ENCODE measurements at places on chromosomes 1 and 21.

GRCh38 chr1:46211051-46211450 lies 7.9 kb downstream of the LURAP1 start:
- no peak for DNase-seq

- no peak for DNase-seq
Measured at GRCh38 chr1:206050655-206051235, 2.2 kb upstream of the RHEX start.

DNA sequence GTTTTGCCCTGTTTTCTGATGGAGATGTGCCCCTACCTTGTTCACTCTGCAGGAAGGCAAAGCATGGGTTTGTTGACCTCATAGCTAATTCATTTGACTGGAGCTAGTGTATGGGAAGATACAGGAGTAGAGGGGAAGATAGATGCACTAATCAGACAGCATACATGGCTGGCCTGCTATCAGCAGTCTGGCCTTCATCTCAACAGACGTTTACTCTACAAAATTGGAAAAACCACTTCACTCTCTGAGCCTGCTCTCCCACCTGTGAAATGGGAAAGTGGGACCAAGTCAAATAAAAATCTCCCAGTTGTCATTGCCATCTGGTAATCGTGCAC lies 235.2 kb upstream of the RAB4A start:
- DNase-seq: no peak

- DNase-seq: no peak
Measured at GRCh38 chr1:54013393-54014008, 4.5 kb downstream of the LDLRAD1 start.

DNA sequence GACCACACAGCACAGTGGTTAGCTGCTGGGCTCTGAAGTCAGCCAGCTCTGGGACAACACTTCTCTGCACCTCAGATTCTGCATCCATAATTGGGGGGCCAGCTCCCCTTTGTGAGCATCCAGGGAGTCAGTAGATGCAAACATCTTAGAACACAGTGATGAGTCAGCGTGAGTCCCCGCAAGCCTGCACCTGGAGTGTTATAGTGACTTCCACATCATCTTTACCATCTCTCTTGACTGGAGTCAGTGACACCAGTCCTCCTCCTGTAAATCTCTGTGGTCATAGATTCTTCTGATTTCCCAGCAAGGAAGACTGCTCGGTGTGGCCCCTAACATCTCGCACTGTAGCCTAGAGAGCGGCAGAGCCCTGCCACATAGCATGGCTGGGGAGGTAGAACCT lies 13.9 kb upstream of the EDN2 start:
- no peak for DNase-seq

DNA sequence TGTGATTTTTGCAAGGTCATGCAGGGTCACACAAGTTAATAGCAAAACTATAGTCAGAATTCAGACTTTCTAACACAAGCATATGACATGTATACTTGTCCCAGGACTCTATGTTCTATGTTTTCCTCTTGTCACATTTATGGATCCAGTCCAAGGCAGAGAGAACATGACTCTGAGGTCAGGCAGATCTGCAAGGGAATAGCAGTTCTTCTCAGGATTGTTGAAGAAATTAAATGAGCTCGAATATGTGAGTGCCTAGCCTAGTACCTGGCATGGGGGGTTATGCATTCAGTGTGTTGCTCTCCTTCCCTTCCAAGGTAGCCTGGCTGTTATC lies 9.5 kb upstream of the RPTN start:
- DNase-seq: no peak

GRCh38 chr21:37226041-37226920 lies 40.9 kb downstream of the VPS26C start:
- no peak for DNase-seq

GRCh38 chr21:26961698-26962097 lies 5.2 kb downstream of the ADAMTS5 start:
- DNase-seq: peak; percentile 2

GRCh38 chr1:220044678-220045355 lies 1.5 kb downstream of the EPRS1 start:
- DNase-seq: no peak

DNA sequence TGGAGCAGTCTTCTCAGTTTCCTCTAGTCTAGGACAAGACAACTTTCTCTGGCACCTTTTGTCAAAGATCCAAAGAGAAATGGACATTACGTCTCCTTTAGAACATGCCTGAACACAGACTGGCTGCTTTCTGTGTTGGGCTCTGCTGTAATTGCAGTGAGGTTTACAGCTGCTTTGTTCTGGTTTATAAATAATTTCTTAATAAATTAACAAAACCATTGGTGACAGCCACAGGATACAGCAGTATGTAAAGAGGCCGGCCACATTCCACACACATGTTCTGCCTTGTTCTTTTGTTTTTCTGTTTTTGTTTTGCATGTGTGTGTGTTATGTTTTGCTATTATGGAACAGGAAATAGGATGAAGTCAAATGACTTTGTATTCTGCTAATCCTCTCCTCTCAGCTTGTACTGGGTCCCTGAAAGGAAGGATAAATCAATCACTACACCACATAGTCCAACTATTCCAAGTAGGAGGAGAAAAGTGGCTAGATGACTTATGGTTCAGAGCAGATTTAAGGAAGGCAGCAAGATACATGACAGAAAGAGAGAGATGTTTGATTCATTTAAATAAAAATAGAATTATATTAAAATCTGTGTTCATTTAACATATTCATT lies 161.5 kb upstream of the ESRRG start:
- no peak for DNase-seq

- no peak for DNase-seq
Measured at GRCh38 chr1:7868070-7868780, 15.4 kb upstream of the UTS2 start.

- no peak for DNase-seq
Measured at GRCh38 chr1:32894681-32895080, 6.5 kb downstream of the TMEM54 start.

GRCh38 chr1:234554218-234554697 lies 55.7 kb downstream of the IRF2BP2 start:
- no peak for DNase-seq

DNA sequence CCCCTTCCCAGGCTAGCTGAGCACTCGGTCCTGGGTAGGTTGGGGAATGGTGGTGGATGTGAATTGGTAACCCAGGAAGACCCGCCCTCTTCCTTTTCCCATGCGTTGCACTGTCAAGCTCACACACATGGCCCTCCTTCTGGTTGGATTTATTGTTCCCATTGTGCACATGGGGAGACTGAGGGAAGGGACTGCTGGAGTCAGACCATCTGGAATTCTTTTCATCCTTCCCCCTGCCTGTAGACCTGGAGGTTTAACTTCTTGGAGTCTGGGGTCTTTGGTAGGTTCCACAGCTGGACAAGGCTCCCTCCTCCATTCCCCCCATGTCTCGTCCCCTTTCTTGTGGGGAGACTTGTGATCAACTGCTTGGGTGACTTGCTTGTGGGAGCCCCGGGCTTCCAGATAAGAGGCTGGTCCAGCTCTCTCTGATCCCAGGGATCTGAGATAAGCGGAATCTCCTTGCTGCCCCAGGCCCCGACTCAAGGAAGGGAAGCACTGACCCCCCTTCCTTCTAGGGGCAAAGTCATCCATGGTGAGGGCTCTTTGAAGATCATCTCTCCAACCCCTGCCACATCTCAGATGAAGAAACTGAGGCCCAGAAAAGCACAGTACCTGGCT lies 55.7 kb upstream of the SYNC start:
- DNase-seq: peak; percentile 32

DNA sequence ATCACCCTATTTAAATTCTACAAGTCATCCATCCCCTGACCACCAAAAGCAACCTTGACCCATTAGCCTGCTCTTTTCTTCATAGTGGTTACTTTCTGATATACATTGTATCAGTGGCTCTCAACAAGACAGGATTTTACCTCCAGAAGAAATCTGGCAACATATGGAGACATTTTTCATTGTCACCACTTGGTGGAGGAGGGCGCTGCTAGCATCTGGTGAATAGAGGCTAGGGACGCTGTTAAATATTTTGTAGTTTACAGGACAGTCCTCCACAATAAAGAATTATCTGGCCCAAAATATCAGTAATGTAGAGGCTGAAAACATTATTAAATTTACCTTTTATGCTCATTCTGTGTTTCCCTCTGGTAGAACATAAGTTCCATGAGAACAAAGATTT lies 6.1 kb downstream of the HSPA13 start:
- DNase-seq: no peak

DNA sequence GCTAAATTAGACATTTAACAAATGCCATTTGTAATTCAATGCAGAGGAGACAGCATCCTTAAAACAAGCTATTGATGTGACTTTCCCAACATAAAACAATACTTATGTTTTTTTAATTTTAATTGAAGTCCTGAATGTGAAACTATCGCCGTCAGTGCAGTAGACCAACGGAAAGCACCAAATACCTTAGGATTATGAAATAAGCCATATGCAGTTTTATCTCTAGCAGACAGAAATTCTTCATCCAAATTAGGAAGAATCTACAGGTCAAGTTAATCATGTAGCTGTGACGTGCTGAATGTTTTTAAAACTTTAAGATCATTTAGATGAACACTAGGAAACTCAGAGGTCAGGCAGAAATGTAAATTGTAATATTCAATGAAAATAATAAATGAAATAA lies 714 bp upstream of the ST6GALNAC5 start:
- DNase-seq: no peak

- no peak for DNase-seq
Measured at GRCh38 chr21:24197923-24198322, 1409.4 kb downstream of the MRPL39 start.

GRCh38 chr1:84163123-84163931 lies 19.3 kb downstream of the PRKACB start:
- no peak for DNase-seq

- DNase-seq: no peak
Measured at GRCh38 chr1:150511985-150512660, 3.4 kb upstream of the FALEC start.

DNA sequence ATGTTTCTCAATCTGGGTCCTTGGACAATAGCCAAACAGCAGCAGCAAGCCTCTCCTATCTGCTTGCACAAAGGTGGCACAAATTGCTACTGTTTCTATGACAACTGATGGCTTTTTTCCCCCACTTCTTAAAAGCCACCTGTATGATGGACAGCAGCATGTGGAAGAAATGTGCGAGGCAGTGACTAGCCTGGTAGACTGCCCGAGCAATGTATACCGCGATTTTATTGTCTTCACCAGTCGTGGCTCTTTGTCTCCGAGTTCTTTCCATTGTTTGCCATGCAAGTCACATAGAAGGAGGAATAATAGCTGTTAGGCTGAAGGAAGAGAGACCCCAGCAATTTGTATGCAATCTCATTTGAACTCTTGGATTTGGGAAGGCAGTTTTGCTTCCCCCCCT lies 79.4 kb downstream of the S1PR1 start:
- no peak for DNase-seq

GRCh38 chr1:183589874-183590243 lies 400 bp downstream of the NCF2 start:
- no peak for DNase-seq

GRCh38 chr1:197181982-197182381 lies 35.5 kb upstream of the ASPM start:
- no peak for DNase-seq

- no peak for DNase-seq
Measured at GRCh38 chr1:21284206-21285054, 5.8 kb downstream of the ECE1 start.

DNA sequence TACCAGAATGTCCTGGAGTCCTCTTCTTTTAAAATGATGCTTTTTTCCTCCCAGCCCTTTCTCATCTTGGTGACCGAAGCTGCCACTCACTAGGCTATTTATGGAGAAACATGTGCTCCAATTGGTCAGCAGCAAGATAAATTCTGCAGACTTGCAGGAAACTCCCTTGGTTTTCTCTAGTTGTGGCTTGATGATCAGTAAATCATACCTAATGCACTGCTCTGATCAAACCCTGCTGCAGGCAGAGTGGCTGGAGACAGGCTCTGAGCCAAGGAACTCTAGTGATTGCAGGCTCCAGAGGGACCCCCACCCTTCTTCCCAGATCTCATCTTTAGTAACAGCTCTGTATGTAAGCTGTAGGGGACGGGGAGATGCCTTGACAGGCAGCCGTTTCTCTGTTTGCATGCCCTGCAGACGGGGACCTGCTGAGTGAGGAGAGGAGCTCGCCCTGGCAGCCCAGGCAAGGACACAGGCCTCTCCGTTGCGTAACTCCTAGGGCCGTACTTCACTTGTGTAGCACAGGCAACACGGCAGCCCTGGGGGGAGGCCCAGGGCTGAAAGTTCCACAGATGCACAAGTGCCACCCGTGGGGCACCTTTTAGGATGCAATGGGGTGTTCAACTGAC lies 14.5 kb downstream of the SLC6A17 start:
- no peak for DNase-seq

GRCh38 chr1:116504308-116505156 lies 66.3 kb downstream of the CD58 start:
- peak; percentile 97 for DNase-seq

GRCh38 chr1:231106347-231106746 lies 55.5 kb upstream of the TRIM67 start:
- DNase-seq: no peak

- DNase-seq: no peak
Measured at GRCh38 chr1:183188240-183188639, 2.2 kb downstream of the LAMC2 start.

DNA sequence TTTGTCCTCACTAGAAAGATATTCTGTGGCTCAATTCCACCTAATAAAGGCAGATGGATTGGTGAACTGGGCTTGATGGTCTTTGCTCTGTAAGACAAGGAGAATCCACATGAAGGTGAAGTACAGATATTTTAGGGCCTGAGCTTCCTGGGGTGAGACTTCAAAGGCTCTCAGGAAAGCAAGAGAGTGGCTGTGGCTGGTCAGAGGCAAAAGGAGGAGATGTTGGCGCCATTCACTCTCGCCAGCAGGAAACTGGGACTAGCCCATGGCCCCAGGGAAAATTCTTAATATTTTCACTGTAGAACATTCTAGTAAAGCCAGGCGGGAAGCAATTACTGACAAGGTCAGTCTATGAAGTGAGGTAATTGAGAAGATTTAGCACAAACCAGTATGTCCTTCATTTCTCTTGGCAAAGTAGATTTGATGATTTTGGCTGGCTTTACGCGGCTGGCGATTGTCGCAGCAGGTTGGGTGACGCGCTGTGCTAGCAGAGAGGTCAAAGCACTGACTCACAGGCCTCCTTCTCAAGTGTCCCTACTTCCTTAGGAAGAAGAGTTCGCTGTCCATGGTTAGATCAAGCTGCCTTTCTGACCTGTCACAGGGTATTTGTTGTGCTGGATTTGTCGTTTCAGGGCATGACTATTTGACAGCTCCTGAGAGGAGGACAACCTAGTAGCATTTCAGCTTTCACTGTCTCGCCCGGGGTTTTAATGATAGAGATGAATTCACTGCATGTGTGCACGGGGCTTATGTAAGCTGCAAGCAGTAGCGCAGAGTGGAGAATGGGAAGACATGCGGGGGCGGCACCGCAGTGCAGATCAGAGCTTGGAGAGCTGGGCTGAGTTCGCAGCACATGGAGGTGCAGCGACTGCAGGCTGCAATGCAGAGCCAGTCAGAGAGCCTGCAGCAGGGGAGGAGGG lies 32.7 kb downstream of the XCL1 start:
- no peak for DNase-seq

Data from erythroblast (primary cell).